CD4-positive, CD25-positive, alpha-beta regulatory T cell (primary cell): ENCODE measurements at places on chromosomes 7 and 10.

GRCh38 chr10:43069579-43069978 is 7.3 kb upstream of the RET start:
- no peak for DNase-seq

GRCh38 chr10:73366381-73367298 is 8.0 kb upstream of the CFAP70 start:
- peak; percentile 38 for DNase-seq

DNA sequence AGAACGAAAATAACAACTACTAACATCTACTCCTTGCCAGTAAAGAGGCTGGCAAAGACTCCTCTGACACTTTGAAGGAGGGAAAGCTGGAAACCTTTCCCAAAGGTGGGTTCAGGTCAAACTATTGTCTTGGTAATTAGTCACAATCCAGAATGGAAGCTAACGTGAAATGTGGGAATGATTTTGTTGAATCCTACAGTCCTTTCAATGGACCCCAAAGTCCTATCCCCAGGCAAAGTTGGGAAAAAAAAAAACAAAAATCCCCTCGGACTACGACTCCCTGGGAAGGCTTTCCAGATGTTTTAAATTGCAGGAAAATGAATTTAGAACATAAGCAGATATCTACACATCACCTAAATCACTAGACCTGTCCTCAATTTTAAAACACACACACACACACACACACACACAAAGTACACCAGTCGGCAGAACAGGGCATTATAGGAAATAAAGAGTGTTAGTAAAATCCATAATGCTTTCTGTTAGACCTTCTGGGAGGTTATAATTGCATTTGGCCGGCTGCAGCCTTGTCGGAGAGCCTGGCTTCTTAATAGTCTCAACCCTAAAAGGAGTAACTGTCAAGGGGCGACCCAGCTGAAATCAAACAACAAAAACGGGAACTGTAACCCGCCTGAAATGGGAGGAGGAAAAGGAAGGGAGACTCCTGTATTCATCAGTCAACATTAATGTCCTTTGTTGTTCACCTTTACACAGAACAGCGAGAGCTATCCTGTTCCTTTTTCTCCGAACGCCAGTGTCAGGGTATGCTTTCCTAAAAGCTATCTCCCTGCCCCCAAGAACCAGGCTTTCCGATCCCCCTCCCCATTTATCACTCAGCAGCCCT is 1.5 kb downstream of the DOCK4 start:
- peak; percentile 22 for DNase-seq

DNA sequence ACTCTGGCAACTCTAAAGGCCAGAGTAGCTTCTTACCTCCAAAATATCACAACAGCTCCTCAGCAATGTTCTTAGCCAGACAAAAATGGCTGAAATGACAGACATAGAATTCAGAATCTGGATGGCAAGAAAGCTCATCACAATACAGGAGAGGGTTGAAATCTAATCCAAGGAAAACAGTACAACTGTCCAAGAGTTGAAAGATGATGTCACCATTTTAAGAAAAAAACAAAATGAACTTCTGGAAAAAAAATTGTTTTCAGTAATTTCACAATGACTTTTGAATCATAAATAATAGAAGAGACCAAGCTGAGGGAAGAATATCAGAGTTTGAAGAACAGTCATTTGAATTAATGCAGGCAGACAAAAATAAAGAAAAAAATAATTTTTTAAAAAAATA is 479.5 kb downstream of the ZWINT start:
- DNase-seq: no peak

DNA sequence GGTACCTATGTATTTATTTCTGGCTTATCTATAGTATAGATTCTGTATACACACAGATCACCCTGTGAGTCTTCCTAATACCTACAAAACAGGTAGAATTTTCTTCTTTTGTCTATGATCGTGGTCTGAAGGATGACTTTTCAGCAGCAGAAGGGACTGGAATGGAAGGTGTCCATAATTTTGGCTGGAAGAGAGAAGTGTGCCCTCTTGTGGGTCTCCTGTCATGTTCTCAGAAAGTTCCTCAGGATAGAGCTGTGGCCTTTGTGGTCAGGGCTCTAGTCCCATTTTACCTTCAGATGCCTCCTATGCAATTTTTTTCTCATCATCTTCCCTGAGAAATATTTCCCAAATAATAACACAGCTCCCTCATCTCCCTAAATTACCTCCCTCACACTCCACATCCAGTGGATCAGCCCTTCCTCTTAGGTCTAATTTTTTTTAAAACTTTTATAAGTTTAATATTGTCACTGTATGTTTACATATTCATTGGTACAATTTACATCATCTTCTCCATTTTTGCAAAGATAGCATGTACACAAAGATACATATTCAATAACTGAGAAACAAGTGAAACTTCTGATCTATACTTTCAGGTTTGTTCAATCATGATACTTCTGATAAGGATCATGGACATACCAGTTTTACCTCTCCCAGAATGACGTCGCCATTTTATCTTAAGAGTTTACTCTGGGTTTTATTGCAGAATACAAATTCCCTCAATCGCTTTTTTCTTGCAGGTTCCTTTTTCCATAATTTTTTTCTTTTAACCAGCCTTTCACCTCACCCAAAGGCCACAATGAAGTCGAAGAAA is 112.7 kb downstream of the REEP3 start:
- DNase-seq: no peak

GRCh38 chr10:5423771-5424170 is 11.4 kb downstream of the NET1 start:
- no peak for DNase-seq

DNA sequence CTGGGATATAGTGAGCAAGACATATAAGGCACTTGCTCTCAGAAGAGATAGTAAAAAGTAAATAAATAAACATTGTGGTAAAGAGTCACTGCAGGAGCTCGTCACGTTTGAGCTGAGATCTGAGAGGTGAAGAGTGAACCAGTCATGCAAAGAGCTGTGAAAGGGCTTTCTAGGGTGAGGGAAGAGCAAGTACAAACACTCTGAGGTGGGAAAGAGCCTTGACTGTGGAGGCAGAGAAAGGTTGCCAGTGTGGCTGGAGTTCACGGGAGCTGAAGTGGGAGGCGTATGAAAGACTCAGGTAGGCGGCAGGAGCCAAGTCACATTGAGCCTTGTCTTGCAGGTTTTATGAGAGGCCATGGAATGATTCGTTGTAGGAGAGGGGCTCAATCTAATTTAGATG is 141.0 kb downstream of the C1GALT1 start:
- no peak for DNase-seq

GRCh38 chr7:45176886-45177731 is 19.5 kb downstream of the RAMP3 start:
- no peak for DNase-seq

DNA sequence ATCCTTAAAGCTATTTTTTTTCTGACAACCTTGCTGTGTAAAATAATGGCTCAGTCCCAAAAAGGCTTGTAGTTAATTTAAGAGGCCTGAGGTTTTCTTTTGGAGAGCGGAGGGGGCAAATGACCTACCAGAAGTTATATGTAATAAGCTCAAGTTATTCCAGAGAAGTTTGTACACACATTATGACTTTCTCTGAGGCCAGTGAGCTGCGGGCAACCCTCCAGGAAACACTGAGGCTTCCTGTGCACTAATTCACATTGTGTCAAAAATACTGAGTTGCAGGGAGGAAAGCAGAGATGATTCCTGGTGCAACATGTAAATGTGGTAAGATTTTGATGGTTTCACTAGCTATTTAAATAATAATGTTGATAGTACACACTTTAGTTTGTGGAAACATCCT is 188.6 kb downstream of the DIP2C start:
- no peak for DNase-seq

DNA sequence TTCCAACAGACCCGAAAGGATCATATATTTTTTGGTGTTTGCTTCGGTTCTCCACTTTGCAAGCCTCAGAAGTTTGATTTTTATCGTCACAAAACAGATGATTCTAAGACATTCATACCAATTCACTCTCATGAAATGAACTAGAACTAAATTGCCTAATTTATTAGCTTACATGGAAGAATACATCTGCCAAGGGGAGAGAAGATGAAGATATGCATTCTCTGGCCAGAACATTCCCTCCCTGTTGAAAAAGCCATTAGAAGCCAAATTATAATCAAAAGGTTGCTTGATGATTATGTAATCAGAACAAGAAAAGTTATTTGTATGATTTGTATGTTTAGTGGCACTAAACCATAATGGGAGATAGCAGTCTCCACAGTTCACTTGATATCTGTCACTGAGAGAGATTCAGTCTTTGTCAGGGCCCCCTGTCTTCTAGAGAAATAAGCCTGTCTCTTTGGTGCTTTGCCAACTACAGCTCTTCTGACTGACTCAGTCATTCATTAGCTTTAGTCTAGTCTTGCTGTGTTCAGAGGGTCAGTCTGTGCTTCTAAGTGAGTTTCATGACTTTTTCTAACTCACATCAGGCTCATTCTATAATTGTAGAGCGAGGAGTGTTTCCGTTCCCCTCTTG is 95.3 kb upstream of the GNAI1 start:
- DNase-seq: no peak

DNA sequence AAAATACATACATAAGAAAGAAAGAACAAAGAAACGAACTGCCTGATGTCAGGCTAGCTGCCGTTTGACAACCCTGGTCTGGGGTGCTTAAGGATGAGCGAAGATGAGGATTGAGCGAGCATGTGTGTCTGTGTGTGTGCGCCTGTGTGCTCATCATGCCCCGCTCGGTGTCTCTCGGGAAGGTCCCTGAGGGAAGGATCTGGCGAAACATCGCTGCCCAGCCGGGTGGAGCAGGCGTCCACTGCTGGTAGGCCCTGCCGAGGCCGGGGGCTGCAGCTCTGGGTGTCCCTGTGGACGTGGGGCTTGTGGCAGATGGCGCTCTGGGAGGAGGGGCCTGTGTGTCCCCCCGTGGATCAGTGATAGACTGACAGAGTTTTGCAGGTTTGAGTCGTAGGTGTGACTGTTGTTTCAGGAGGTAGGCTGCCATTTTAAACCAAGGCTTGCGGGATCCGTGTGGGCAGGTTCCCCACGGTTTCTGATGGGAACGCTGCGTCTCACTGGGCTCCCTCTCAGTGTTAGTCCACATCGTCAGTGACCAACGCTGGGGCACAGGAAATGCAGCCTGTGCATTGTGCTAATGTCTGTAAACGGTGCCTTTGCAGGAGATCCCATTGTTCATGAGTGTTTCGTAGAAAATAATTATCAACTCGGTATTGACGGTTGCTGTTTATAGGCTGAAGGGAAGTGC is 5.9 kb upstream of the SUN1 start:
- DNase-seq: no peak

DNA sequence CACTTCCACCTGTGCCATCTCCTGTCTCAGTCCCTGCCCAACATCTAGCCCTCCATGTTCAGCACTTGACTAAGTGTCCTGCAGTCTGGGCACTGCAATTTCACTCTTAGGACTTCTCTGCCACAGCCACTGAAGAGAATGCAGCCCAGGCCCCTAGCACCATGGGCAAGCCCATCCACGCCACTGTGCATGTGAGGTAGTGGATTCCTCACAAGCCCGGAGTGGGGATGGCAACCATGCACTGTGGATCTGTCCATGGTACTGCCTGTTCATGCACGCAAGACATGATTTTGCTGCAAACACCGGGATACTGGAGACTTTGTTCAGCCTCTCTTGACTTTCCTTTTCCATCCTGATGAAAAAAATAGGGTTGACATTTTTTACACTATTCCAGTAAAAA is 12.3 kb downstream of the DDC start:
- DNase-seq: no peak

DNA sequence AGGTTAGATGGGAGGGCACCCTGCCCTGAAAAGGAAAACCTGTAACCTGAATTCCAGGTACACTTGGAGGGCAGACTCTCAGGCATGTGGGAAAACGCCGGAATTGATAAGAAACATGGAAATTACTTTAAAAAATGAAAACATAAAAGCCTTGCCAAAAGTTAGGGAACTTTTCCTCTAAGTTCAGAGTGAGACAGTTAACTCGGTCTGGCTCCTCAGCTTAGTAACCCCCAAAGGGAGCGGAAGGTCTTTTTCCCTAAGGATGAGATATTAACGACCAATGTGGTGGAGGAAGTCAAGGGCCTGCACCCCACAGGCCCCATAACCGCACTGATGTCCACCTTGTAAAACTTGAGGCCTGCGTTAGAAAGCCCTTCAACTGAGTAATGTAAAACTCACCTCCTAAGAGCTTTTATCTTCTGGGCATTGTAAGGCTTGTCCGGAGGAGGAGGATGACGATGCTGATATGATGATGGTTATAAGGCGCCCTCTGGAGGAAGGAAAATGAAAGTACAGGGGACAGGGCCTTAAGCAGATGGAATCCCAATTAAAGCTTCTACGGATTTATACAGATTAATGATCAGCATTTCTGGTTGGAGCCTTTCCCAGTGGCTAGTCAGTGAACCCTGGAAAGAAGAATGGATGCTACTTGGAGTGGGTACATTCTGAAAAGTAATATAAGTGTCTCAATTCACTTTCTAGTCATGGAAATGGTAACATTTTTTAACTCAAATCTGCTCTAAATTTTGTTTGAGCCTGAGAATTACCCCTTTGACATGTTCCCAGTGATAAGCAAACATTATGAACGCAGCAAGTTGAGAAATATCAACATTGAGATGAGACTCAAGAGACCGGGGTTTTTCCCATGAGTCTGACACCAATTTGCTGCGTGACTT is 694 bp downstream of the COL1A2 start:
- peak; percentile 20 for DNase-seq

DNA sequence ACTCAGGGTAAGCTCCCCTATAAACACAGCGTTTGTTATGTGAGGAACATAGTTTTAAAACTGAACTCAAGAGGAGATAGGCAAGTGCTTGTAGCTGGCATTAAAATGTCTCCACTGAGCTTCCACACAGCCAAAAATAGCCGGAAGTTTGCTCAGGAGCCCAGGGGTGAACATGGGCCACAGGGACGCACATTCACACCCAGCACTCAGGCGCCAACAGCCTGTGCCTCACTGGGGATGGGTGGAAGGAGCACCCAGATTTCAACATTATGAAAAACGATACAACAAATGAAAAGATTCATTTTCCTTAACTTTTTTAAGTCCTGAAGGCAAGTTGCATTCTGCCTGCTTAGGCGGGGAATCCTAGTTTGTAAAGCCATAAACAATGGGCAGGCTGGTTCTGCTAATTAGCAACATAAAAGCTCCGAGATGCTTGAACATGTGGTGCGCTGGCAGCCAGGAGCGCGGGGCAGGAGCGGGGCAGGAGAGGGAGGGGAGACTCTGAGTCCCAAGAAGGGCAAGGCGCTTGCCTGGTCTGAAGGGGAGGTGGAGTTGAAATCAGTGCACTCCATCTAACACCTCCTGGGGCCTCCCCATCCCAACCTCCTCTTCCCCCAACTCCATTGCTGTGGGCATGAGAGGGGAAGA is 235.9 kb downstream of the COBL start:
- DNase-seq: no peak
